ENCODE measurements at places on chromosomes 2 and 18. TPM values are rescaled to one million over a fixed set of nuclear protein-coding genes. Genes with fewer than 3 reads are reported as not detected.

GRCh38 chr2:186024921-186025320 is 286.3 kb downstream of the FSIP2 start:
- H3K4me3 ChIP-seq = no peak overlapping the region
- DNase-seq = no peak
- H3K4me1 ChIP-seq = no peaks in the 10 kb centered on the region
- H3K27me3 ChIP-seq = no peaks in the 10 kb centered on the region
- no peak overlapping the region for H3K27ac ChIP-seq

ZNF892 gene
- 4.7 TPM for total RNA-seq

DNA sequence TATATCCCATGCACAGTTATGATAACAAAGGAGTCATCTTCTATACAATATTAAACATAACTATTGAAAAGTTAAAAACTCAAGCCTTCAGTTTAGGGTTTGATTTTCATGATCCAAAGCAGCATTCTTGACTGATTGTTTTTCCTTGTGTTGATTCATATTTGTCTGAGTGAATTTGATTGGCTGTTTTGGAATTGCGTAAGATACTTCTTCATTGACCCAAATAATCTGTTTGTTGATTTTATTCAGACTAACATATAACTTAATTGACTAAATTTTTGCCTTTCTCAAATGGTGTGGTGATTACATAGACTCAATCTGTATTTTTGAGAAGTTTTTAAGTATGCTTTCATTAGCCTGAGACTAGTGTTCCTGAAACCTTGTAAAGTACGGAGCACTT is 305.7 kb upstream of the TNP1 start:
- peaks cover 7% of the 10 kb centered on the region for H3K27me3 ChIP-seq
- no peak overlapping the region for H3K4me3 ChIP-seq
- H3K36me3 ChIP-seq = no peaks in the 10 kb centered on the region

- no peaks in the 10 kb centered on the region for H3K36me3 ChIP-seq
- H3K4me1 ChIP-seq = no peaks in the 10 kb centered on the region
- no peak overlapping the region for H3K27ac ChIP-seq
- no peak overlapping the region for H3K4me3 ChIP-seq
- DNase-seq = no peak
- H3K27me3 ChIP-seq = peaks cover 9% of the 10 kb centered on the region
Measured at GRCh38 chr2:191478799-191479679, 198.9 kb upstream of the NABP1 start.

DNA sequence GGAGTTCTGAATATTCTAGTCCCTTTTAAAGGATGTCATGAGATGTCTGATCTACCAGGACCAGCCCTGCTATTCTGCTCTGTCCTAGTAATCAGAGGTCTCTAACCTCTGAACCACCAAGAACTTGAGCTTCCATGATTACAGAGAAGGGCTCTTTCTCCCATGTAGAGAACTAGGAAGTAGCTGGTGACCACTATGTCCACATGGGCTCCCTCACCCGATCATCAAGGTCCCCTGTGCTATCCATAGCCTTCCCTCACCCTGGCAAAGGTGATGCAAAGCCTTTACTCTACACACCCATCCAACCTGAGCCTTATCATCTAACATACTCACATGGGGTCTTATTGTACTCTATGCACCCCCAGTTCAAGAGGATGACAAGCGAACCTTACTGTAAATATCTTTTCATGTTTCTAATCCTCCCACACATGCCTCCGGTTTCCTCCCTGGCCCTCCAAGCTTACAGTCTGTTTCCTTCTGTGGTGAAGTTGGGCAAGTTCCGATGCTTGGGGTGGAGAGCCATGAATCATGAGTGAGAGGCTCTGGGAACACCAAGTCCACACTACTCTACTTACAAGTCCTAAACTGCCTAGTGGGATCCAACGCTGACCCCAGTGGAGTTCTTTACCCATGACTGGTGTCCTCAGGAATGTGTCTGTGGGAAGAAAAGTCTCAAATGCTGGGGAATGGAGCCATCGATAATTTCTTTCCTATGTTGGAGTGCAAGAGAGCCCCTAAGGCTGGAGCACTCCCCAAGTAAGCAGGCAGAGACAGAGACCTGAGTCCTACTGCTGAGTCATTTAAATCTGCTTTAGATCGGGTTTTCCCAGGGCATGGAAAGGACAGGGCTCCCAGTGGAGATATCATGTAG is 73.3 kb upstream of the KLF7 start:
- H3K27ac ChIP-seq = peak overlapping the region; percentile 76
- no peaks in the 10 kb centered on the region for H3K36me3 ChIP-seq
- H3K27me3 ChIP-seq = no peaks in the 10 kb centered on the region

- H3K27me3 ChIP-seq = no peaks in the 10 kb centered on the region
- no peak for DNase-seq
- H3K4me1 ChIP-seq = no peaks in the 10 kb centered on the region
- H3K4me3 ChIP-seq = no peak overlapping the region
Measured at GRCh38 chr18:68893354-68893753, 95.5 kb downstream of the CCDC102B start.

DNA sequence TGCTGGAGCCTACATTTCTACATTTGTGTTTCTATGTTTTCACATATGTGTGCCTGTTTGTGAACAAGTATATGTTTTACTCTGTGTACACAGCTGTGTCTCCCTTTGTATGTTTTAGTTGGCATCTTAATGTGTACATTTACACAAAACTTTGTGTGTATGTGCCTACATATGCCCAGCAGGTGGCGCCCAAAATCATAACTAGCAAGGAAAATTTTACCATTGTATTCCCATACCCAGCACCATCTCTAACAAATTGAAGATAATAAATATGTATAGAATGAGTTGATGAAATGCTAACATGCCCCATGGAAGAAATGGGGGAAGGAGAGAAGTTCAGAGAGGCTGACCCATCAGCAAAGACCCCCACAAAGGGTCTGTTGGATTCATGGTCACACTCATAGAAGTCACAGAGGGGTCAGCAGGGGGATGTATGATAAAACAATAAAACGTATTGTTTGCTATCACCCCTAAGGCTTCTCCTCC is 48.1 kb downstream of the PKDCC start:
- H3K4me1 ChIP-seq = peaks cover 36% of the 10 kb centered on the region
- H3K4me3 ChIP-seq = no peak overlapping the region
- peak; percentile 90 for DNase-seq
- H3K27me3 ChIP-seq = peaks cover 26% of the 10 kb centered on the region
- peaks cover 8% of the 10 kb centered on the region for H3K36me3 ChIP-seq
- H3K27ac ChIP-seq = no peak overlapping the region

- no peak overlapping the region for H3K4me3 ChIP-seq
- no peaks in the 10 kb centered on the region for H3K4me1 ChIP-seq
- H3K27ac ChIP-seq = no peak overlapping the region
Measured at GRCh38 chr2:153004627-153005026, 286.2 kb downstream of the ARL6IP6 start.

DCC gene
- total RNA-seq = not detected

SCG2 gene
- not detected for total RNA-seq

CDH2 gene
- 0.07 TPM for total RNA-seq

NETO1 gene
- total RNA-seq = not detected

DNA sequence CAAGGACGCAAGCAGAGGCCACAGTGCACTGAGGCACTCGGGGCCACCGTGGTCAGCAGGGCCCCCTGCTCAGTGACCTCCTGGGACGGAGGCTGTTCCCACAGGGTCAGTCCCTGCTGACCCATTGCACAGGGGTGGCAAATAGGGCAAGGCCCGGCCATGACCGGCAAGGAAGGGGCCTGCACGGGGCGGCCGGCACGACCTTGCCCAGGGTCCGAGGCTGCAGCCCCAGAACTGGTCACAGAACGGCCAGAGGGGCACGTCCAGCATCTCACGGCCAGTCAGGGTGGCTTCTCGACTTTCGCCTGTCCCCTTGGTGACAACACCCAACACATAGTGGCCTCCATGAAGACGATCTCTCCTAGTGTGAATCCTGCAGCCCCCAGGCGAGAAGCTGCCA is 27.6 kb upstream of the OTOS start:
- no peak overlapping the region for H3K4me3 ChIP-seq
- H3K4me1 ChIP-seq = no peaks in the 10 kb centered on the region
- H3K36me3 ChIP-seq = no peaks in the 10 kb centered on the region

GRCh38 chr2:105853354-105854088 is 108.8 kb downstream of the NCK2 start:
- H3K36me3 ChIP-seq = peaks cover 38% of the 10 kb centered on the region
- peak overlapping the region; percentile 79 for H3K27ac ChIP-seq
- H3K4me1 ChIP-seq = peaks cover 64% of the 10 kb centered on the region
- no peaks in the 10 kb centered on the region for H3K27me3 ChIP-seq
- H3K4me3 ChIP-seq = no peak overlapping the region

DNA sequence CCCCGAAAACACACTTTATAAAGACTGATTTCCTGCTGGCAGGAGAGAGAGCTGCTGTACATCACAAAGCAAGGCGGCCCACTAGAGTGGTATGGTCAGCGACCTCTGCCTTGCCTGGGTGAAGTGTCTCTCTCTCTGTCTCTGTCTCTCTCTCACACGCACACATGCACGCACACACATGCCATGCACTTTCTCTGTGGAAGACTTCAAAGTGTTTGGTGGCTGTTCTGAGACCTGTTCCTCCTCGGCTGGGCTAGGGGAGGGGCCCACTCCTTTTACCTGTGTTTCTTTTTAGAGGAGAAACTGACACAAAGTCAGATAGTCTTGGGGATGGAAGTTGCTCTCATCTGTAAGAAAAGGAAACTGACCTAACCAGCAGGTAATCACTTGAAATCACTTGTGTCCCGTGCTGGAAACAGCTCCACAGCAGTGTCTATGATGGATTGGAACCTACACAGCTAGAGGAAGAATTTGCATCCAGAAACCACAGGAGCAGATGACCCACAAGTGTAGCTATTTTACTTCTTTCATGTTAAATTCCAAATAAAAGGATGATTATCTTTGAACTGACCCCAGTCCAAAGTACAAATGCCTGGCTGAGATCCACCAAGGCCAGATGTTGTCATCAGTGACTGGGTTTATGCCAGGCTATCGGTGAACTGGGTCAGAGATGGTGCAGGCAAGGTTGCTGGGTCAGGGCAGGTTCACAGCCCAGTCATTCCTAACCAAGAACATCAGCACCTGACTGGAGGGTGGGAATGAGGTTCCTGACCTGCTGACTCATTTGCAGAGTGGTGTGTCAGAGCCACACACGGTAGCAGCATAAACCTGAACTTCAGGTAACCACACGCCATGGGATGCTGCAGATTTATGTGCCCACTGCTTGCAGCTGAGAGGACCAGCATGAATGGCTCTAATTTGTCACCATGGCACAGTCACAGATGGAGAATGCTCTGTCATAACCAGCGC is 63.0 kb downstream of the NPAS2 start:
- peaks cover 7% of the 10 kb centered on the region for H3K4me1 ChIP-seq
- no peak for DNase-seq

KANSL1L gene
- 5.0 TPM for total RNA-seq

- no peak overlapping the region for H3K27ac ChIP-seq
- no peak overlapping the region for H3K4me3 ChIP-seq
- peaks cover 5% of the 10 kb centered on the region for H3K36me3 ChIP-seq
- peaks cover 2% of the 10 kb centered on the region for H3K27me3 ChIP-seq
Measured at GRCh38 chr2:10957391-10957790, 45.7 kb downstream of the KCNF1 start.

GRCh38 chr2:96530144-96530430 is 6.5 kb upstream of the ARID5A start:
- H3K36me3 ChIP-seq = no peaks in the 10 kb centered on the region
- H3K27ac ChIP-seq = peak overlapping the region; percentile 89
- H3K4me1 ChIP-seq = peaks cover 81% of the 10 kb centered on the region
- H3K4me3 ChIP-seq = peak overlapping the region; percentile 78

TEKT4 gene
- 0.49 TPM for total RNA-seq

PER2 gene
- 18.3 TPM for total RNA-seq

RRM2 gene
- total RNA-seq = 378 TPM

DNA sequence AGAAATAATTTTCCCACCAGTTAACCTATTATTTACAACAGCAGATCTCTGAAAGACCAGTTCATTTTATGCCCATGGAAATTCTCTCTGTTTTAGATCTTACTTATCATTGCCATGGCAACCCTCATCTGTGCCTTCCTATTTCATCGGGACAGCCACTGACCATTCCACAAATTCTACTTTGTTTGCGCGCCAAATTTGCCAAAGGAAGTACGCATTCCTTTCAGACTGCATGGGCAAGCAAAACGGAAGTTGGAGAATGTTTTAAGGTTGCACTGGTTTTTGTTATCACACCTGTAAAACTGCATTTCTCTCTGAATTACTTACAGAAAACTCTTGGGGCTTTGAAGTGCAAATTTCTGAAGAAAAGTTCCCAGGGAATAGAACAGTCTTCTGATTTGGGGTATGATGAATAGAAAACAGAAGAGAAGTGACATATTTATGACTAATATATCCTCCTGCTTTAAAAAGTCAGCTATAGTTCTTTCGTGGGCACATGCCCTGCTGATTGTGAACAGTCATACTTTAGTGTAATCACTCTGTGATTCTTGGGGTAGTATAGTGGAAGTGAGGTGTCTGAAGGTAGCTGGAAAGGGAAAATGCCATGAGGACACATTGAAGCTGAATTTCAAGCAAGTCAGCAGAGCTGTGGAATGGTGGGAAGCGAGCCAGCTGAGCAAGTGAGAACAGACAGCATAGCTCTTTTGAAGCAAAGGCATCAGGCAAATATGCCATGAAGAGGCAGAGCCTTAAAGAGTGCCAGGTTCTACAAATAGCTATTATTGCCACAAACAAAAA is 20.9 kb downstream of the NETO1 start:
- H3K27me3 ChIP-seq = no peaks in the 10 kb centered on the region
- no peak overlapping the region for H3K4me3 ChIP-seq
- no peak overlapping the region for H3K27ac ChIP-seq

DNA sequence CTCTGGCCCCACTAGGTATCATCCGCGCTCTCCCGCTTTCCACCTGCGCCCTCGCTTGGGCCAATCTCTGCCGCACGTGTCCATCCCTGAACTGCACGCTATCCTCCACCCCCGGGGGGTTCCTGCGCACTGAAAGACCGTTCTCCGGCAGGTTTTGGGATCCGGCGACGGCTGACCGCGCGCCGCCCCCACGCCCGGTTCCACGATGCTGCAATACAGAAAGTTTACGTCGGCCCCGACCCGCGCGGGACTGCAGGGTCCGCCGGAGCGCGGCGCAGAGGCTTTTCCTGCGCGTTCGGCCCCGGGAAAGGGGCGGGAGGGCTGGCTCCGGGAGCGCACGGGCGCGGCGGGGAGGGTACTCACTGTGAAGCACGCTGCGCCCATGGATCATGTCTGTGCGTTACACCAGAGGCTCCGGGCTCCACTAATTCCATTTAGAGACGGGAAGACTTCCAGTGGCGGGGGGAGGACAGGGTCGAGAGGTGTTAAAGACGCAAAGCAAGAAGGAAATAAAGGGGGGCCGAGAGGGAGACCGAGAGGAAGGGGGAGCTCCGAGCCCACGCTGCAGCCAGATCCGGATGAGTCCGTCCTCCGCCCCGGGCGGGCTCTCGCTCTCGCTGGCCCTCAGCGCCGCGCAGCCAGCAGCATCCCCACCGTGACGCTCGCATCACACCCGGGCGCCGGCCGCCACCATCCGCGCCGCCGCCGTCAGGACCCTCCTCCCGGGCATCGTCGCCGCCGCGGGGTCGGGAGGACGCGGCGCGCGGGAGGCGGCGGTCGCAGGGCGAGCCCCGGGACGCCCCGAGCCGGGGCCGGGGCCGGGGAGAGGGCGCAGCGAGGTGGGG is 664 bp downstream of the NETO1 start:
- no peak for DNase-seq
- H3K27me3 ChIP-seq = peaks cover 35% of the 10 kb centered on the region
- H3K4me1 ChIP-seq = no peaks in the 10 kb centered on the region

ARHGAP28 gene
- total RNA-seq = not detected

- H3K27ac ChIP-seq = no peak overlapping the region
- DNase-seq = peak; percentile 67
- H3K4me3 ChIP-seq = no peak overlapping the region
- peaks cover 9% of the 10 kb centered on the region for H3K27me3 ChIP-seq
Measured at GRCh38 chr2:71299507-71299906, 32.1 kb upstream of the ZNF638 start.

All from activated CD4-positive, alpha-beta T cell treated with anti-CD3 and anti-CD28 coated beads, Interleukin-2, amount 10 ng/mL, durations not matched to agents 24 days and 14 days (primary cell).